ENCODE measurements at places on chromosomes 12 and 14.
A peak's percentile ranks its signal among the peaks of the same experiment; 100 is the strongest.

DNA sequence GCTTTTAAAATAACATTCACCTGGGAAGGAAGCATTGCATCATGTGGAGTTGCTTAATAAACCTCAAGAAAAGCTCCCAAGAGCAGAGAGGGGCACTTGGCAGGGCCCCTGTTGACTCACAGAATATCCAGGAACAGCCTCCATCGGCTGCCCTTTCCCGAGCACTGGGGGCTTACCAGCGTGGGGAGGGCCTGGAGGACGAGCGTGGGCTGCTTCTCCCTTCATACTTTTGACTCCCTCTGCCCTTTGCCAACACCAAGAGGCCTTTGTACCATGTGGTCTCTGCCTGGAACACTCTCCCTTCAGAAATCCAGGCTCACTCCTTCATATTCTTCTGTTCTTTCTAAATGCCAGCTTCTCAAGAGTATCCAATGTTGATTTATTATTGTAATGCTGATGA is 492.1 kb upstream of the TMEM132C start:
- DNase-seq = no peak

- peak; percentile 46 for DNase-seq
These were observed 31.9 kb upstream of the ZFP36L1 start for GRCh38 chr14:68824517-68825347.

DNA sequence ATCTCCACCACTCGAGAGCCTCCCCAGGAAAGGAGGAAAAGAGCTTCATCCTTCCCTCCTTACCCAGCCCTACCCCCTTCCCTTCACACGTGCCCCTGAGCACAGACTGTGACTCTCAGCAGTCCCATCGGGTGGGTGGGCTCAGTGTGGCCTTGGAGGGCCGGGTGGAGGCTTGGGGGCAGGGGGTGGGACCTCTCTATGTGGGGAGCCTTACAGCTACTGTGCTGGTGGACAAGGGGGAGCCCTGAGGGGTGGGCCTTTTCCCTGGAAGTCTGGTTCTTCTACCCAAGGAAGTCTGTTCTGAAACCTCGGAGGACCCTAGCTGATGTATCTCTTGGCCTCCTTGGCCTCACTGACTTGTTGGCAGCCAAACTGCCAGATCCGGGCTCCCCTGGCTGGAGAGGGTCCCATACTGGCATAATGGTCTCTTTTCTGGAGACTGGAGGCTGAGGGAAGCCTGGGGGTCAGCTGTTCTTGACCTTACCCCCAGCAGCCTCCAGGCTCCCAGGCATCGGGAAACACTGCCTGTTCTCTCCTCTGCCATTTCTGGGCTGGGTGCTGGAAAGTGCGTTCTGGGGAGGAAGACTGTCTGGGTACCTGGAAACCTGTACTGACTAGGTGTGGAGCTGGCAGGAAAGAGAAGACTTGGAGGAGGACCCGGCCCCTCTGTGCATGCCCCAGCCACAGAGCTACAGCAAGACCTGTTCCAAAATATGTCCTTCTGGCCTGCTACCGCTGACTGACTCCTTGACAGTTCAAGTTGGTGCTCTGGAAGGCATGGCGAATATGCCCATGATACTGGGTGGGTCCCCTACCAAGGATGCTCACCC is 7.6 kb downstream of the VASH1 start:
- DNase-seq = no peak

DNA sequence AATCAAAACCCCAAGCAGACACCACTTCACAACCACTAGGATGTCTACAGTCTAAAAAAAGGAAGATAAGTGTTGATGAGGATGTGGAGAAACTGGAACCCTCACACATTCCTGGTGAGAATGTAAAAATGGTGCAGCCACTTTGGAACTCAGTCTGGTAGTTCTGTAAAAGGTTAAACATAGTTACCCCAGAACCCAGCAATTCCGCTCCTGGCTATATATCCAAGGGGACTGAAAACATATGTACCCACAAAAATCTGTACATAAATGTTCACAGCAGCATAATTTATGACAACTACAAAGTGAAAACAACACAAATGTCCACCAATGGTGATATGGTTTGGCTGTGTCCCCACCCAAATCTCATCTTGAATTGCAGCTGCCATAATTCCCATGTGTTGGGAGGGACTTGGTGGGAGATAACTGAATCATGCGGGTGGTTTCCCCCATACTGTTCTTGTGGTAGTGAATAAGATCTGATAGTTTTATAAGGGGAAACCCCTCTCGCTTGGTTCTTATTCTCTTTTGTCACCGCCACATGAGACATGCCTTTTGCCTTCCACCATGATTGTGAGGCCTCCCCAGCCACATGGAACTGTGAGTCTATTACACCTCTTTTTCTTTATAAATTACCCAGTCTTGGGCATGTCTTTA is 46.8 kb downstream of the PRKAB1 start:
- DNase-seq = no peak

- DNase-seq = no peak
These were observed 19.4 kb upstream of the P2RX4 start for GRCh38 chr12:121190523-121191031.

DNA sequence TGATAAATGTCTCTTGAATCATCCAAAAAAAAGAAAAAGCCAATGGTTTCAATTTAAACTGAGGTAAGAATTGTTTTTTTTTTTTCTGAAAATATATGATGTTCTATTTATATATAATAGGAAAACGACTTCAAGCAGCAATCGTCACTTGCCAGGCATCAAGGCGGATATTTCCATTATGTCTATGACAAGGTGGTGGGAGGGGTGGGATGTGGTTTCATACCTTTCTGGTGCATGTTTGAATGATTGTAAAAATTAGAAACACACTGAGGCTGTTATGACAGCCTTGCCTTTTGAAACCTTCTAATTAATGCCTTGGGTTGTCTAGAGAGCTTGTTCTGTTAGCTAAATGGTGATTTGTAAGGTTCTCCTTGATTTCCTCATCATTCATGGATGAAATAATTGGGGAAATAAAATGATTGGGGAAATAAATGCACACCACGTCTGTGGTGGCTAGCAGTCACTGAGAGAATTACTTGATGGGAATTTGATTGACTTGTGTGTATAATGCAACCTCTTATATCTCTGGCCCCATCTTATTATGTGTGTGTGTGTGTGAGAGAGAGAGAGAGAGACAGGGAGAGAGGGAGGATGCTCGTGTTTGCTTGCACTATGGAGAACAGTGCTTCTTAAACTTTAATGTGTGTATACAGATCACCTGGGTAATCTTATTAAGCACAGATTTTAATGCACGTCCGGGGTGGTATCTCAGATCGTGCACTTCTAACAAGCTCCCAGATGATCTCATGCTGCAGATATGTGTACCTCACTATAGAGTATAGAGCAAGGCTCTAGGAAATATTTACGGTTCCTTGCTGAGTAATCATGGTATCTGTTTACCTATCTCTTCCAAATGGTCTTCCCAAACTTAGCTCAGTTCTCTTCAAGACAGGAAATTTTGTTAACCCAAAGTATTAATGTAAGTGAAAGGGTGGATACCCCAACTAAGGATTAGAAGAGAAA is 502.6 kb downstream of the DIO2 start:
- DNase-seq = no peak

GRCh38 chr12:105228494-105228893 is 7.5 kb downstream of the APPL2 start:
- DNase-seq = no peak

DNA sequence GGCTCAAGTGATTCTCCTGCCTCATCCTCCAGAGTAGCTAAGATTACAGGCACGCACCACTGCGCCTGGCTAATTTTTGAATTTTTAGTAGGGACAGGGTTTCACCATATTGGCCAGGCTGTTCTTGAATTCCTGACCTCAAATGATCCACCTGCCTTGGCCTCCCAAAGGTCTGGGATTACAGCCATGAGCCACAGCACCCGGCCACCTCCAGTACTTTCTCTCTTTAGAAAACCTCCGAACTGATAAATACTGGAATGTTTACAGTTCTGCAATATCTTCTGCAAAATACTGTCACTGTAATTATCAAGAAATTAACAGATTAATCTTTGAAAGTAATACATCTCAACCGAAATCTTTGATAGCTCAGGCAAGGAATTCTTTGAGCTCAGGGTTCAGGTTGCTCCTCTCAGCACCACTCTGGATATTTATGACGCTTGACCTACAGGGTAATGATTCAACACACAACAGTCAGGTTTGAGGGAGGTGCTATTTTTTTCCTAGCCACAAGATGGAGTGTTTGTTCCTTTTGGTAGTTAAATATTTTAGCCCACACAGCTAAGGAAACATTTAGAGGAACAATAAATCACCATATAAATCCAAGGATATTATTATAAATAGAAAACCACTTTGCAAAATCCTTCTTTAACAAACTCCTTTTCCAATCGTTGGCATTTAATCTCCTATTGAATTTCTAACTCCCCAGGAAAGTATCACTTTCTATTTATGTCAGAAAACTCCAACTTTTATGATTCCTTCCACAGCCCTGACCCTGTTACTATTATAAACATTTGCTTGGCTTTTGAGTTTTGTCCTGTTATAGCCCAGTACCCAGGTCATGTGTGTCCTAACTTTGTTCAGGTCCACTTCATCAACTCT is 48.6 kb upstream of the GTF2A1 start:
- no peak for DNase-seq

DNA sequence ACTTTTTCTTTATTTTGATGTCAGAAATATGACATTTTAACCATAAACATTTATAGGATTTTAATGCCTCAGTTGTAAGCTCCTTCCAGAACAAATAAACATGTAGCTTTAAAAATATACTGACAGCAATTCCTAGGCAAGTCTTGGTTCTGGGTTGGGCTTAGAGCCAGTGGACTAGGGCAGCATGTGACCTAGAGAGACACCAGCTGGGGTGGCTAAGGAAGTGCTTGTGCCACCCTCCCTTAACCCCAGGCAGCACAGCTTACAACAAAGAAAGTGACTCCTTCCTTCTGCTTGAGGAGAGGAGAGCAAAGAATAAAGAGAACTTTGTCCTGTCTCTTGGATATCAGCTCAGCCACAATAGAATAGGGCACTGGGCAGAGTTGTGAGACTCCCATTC is 61.6 kb upstream of the KTN1 start:
- no peak for DNase-seq

DNA sequence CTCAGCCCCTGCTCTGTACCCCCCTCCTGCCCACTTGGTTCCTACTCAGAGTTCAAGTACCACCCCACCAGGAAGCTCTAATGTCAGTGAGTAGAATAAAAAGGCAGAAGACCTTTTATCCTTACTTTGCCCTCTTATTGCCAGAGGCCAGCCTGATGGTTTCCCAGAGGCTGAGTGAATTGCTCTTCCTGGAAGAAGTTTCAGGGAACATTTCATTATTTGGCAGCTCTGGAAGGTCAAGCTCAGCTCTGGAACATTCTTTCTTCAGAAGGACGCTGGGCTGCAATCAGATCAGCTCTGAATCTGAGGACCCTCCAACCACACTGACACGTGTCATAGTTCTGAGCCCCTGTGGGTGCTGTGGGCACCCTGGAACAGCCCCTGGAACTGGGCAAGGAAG is 188.9 kb downstream of the ETV6 start:
- DNase-seq = no peak

DNA sequence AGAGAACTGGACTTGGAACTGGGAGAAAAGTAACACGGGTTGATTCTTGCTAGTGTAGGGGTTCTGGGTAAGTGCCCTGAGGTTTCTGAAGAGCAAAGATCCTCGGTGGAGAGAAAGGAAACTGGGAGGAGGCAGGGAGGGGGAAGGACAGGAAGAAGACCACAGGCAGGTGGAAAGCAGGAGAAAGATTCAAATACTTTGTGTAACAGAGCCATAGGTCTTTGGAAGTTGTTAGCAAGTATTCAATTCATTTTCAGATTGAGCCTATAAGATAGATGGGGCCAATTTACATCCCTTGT is 1.3 kb downstream of the PNP start:
- no peak for DNase-seq

DNA sequence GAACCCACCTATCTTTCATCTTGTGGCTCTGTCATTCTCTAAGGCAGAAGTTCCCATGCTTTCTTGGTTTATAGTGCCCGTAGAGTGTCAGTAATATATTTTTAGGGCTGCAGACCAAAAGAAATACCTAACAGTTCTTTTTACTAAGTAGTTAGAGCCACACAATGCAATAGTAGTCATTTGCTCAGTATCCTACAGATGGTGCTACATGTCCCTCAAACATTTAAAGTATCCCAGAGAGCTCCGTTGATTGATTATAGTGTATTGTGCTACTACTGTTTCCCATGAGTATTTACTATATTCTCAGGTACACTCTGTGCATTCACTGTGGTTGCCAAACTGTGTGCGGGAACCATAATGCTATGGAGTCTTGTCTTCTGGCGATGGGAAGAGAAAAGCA is 4.7 kb upstream of the PLBD1 start:
- no peak for DNase-seq

GRCh38 chr12:37543966-37544668 is 772.5 kb upstream of the ALG10B start:
- DNase-seq = no peak

DNA sequence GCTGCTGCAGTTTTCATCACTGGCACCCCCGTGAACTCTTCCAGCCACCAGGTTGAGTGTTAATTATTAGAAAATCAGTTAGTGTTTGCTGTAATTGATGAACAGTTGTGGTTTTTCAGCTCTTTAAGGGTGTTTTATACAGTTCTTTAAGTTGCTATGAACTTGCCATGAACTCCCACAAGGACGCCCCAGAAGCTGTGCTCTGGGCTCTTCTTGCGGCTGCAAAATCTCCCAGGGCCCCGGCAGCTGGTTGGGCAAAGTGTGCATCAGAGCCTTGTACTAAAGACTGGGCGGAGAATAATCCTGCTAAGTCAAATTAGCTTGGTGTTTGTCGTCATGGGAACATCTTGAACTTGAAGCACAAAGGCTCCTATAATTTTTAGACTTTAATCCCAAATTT is 82.2 kb downstream of the EML1 start:
- no peak for DNase-seq

DNA sequence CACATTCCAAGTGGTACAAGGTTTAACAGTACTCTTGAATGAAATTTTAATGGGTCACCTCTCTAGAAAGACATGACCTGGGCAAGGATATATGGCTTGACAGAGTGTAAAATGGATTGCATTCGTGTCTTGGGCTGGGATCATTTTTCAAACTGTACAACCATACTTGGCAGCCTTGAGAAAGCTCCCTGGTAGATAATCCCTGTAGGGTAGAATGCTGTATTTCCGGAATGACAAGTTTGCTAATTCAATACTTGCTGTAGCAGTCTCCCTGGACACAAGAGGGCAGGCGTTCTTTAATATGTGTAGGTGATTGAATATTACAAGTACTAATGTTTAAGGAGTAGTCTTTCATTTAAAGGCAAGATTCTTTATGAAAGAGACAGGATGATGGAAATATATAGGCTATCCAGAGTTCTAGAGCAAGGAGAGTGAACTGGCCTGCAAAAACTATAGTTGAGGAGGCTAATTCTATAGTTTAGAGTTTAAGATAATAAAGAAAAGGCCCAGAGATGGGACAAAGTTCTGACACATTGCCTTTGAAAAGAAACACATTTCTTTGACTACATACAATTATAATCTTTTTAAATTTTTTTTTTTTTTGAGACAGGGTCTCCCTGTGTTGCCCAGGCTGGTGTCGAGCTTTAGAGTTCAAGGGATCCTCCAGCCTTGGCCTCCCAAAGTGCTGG is 53.4 kb downstream of the PLBD1 start:
- DNase-seq = no peak

GRCh38 chr14:103935102-103935501 is 6.8 kb downstream of the TDRD9 start:
- DNase-seq = no peak

- no peak for DNase-seq
These were observed 16.7 kb downstream of the MDM2 start for GRCh38 chr12:68824597-68825250.

- DNase-seq = no peak
These were observed 124.5 kb upstream of the TBX5 start for GRCh38 chr12:114530417-114530816.

GRCh38 chr12:107884769-107885694 is 110.5 kb downstream of the ASCL4 start:
- peak; percentile 28 for DNase-seq

All from activated naive CD4-positive, alpha-beta T cell treated with Interleukin-2 at 50 U/mL for 16 hours (primary cell).